ENCODE measurements at places on chromosomes 5 and 9. TPM values are rescaled to one million over a fixed set of nuclear protein-coding genes. Genes with fewer than 3 reads are reported as not detected.

AQP7 gene
- total RNA-seq = 1.8 TPM

PCDHGA4 gene
- total RNA-seq = 7.9 TPM

SAP30L gene
- total RNA-seq = 34.9 TPM

TAS2R1 gene
- not detected for total RNA-seq

FABP6 gene
- total RNA-seq = not detected

TTC39B gene
- 12.6 TPM for total RNA-seq

OBP2B gene
- total RNA-seq = not detected

Measured in esophagus muscularis mucosa (tissue), 4 donors.